HFF-Myc (cell line): ENCODE measurements at places on chromosomes 6 and 20.

GRCh38 chr6:77264970-77265369 lies 198.3 kb downstream of the HTR1B start:
- DNase-seq, result no peak

DNA sequence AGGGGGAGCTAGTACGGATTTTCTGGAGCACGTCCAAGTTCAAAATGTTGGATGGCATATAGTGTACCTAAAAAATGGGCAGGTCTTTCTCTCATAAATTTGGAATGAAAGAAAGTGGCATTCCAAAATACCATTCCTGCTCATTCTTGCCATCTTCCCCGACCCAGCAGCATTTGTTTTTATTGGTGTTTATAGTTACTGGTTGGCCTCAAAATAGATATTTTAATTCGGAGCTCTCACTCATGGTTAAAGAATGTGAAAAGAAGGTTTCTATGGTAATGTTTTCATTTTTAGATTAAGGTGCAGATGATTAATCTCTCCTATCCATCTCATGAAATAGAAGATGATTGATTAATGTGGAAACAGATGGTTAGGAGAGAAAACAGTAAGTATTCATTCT lies 204.5 kb downstream of the HIVEP2 start:
- DNase-seq, result no peak

DNA sequence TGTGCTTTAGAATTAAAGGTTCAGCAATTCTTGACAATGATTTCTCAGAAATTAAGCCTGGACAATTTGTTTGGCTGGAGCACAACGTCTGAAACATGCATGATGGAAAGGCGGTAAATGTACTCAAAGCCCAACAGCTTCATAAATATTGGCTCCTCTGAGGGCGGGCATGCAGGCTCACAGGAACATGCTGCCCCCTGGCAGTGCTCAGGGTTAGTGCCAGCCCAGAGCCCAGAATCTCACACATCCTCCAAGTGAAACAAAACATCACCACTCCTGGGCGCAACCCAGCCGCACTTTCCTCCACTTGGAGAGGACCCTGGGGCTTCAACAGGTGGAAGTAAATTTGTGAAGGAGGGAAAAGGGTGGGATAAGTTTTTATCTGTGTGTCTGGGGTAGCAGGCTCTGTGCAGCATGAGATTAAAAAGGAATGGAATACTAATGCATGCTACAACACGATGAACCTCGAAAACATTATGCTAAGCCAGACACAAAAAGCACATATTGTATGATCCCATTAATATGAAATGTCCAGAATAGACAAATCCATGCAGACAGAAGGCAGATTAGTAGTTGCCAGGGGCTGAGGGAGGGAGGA lies 54.1 kb upstream of the PTPRT start:
- no peak for DNase-seq

DNA sequence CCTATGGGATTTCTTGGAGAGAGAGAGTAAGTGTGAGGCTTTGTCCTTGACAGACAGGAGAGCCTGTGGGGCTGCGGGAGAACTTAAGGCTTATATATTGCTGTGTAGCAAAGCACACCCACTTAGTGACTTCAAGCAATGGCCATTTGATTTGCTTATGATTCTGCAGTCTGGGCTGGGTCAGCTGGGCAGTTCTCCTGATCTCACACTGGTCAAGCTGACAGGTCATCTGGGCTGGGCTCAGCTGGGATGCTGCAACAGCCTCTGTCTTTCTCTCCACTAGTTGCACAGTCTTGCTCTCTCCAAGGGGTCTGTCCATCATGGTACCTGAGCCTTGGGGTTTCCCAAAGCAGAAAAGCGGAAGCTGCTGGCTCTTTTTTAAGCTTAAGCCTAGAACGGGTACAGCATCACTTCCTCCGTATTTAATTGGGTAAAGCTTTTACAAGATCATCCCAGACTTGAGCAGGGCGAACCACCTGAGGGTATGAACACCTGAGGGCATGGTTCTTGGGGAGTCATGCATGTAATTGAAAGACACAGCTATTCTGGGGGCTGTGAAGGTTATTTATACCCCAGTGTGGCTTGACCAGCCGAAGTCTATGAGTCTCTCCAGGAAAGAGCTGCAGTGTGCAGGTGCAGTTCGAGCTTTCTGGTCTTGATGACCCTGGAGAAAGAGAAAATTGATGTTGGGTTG lies 13.3 kb upstream of the GGTLC1 start:
- DNase-seq, result no peak

DNA sequence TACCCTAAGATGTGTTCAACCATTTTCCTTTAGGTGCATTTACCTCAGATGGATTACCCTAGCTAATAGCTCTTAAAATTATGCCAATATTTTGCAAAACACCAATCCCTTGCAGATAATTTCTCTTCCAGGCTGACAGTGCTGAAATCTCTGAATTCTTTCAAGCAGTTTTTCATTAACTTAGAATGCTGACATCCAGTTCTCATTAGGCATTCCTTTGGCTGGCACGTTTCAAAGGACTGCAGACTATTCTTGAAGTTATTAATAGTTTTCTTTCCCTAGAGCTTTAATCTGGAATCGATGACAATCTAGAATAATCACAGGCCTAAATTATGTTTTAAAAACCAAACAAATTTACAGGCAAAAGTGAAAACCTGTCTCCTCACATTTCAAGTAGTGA lies 68.3 kb downstream of the SMLR1 start:
- no peak for DNase-seq

- no peak for DNase-seq
Observed at GRCh38 chr6:150245148-150245935, 102.5 kb downstream of the PPP1R14C start.

GRCh38 chr6:24933868-24934401 lies 1.8 kb downstream of the RIPOR2 start:
- no peak for DNase-seq

GRCh38 chr6:151616091-151616513 lies 122.3 kb downstream of the CCDC170 start:
- no peak for DNase-seq

DNA sequence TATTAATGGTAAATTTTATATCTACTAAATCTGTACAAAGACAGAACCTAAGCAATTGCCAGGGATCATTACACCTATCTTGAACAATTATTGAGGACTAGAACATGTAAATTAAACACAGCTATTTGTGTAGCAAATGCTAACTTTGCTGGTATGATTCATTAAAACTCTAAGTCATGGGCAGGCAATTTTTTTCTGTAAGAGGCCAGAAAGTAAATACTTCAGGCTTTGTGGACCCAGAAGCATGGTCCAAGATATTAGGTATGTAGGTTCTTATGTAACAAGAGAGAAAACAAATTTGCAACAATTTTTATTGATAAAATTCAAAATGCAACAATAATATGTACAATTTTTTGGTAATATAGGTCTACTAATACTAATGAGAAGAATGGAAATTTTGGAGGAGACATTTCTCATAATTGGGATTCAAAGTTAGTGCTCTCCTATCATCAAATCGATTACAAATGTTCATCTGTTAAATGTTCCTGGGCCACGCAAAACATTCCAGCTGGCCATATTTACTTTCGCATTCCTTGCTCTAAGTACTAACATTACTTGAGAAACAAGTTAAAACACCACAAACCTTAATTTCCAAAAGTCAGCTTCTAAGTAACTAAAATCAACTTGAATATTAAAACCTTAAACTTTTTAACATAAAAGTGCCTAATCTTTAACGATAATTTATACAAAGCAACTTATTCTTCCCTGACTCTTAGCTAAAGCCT lies 4.3 kb downstream of the TMEM30A start:
- DNase-seq, result no peak

DNA sequence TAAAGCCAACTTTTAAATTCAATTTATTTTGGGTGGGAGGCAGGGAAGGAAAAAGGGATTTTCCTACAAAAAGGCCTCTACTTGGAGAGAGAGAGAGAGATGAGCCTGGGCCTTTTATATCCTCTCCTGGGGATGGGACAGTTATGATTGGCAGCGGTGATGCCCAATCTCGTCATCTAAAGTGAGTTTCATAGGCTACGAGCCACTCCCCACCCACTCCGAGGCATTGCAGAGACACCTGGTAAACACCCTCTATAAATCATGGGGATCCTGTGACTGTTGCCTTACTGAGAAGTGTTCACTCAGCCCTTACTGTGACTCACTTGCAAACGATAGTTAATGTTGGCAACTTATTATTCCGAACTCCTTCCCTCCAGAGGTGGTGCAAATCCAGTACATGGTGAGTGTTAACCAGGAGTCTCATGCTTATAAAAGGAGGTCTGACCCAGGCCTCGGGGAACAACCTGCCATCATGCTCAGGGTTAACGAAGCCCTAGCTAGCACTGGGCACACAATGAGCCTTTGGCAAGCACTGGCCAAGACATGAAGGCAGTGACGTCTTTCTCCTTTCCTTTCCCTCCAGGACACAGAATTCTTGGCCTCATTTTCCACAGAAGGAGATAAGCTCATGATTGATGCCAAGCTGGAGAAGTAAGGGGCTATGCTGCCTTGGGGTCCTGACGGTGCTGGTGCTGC lies 20.5 kb downstream of the BPIFB4 start:
- DNase-seq, result no peak

- no peak for DNase-seq
Observed at GRCh38 chr6:132310921-132311320, 90.4 kb downstream of the MOXD1 start.

DNA sequence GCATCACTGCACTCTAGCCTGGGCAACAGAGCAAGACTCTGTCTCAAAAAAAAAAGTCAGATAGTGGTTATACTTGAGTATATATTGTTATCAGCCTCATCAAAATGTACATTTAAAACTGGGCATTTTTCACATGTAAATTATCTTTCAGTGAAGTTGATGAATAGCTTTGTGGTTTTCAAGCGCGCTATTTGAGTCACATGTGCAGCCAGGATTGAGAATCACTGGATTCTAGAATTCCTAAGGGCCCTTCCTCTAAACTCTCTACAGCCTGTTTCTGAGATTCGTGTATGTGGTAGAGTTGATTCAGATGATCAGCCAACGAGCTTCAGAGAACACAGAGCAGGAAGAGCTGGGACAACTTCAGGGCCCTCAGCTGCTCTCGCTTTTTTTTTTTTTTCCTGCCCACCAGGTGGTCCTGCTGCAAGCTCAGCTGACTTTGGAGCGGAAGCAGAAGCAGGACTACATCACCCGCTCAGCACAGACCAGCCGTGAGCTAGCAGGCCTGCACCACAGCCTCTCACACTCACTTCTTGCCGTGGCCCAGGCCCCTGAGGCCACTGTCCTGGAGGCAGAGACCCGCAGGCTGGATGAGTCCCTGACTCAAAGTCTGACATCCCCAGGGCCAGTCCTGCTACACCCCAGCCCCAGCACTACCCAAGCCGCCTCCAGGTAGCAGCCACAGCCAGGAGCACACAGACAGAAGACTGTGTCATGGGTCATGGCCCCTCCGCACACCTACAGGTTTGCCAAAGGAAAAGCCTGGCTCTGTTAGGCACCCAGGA lies 18.3 kb downstream of the C20orf173 start:
- DNase-seq, result no peak

GRCh38 chr6:128275681-128276080 lies 244.7 kb downstream of the PTPRK start:
- no peak for DNase-seq

- no peak for DNase-seq
Observed at GRCh38 chr6:5676701-5677100, 330.0 kb downstream of the NRN1 start.

DNA sequence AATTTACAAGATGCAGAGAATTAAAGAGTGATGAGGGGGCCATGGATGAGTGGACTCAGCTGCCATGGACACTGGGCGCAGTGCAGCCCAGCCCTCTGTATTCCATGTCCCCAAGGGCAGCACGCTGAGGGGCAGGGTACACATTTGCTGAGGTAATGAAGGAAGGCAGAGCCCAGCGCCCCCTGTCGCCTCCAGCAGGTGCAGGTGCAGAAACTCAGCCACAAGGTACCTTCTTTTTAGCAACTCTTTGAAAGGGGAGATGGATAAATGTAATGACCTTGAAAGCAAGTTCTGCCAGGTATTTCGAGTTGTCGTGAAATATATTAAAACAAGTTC lies 7.1 kb downstream of the CD93 start:
- no peak for DNase-seq

- no peak for DNase-seq
Observed at GRCh38 chr6:135686784-135687301, 164.7 kb upstream of the PDE7B start.

DNA sequence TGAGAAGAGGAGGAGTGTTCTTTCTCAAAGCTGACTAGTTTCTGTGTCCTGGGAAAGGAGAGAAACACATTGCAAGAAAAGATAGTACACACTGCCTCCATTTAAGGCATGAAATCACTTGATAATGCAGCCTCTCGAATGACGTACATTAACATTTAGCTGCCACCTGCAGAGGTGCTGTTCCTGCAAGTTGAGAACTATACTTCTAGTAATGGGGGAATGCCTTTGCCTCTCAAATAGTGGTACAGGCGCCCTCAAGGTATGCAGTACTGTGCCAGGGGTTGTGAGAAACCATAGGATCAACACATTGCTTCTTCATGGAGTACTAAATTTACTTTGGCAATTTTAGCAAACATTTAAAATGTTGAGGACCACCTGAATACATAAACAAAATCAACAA lies 20.1 kb downstream of the IMPG1 start:
- DNase-seq, result no peak

- DNase-seq, result no peak
Observed at GRCh38 chr20:62357187-62357667, 9.9 kb downstream of the LAMA5 start.

DNA sequence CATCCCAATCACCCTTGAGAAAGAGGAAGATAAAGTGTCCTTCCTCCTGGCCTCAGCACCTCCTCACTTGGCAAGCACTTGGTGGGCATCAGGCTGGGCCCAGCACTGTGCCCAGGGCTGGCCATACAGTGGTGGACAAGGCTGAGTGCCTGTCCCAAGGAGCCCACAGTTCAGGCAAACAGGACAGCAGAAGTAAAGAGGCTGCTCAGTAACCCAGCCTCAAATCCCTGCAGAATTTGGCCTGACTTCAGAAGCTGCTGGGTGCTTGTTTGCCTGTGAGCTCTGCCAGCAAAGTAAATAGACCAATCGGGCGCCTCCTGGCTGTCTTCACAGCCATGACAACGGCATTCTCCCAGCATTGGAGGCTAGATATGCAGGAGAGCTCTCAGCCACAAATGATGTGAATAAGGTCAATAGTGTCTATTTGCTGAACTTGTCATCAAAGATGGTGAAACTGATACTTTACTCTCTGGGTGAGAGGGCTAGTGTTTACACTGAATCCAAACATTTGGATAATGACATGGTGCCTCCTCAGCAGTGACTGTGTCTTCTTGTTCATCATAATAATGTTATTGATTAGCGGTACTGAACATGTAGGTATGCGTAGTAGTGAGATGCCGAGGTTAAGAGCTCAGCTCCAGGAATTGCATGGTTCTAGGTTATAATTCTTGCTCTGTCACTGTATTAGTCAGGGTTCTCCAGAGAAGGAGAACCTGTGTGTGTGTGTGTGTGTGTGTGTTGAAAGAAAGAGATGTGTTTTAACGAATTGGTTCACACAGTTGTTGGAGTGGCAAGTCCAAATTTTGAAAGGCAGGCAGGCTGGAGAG lies 36.9 kb upstream of the FANCE start:
- no peak for DNase-seq

DNA sequence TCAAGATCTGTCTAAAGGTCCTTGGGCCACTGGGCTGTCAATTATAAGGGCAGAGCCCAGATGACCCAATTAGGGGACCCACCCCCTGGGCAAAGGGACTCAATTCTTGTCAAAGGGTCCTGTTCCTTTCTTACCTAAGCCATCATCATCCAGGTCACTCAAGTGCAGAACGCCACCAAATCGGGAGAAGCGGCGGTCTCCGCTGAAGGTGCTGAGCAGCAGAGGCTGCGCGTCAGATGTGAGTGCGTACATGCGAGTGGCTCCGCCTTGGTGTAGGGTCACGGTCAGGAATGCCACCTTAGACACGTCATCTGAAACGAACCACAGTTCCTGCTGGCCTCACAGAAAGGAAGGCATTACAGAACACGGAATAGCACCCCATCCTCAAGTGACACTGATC lies 34.2 kb downstream of the MRS2 start:
- DNase-seq, result no peak
